Hippocampal formation (tissue), 2 donors: ENCODE measurements at places on chromosomes 4 and X.

DNA sequence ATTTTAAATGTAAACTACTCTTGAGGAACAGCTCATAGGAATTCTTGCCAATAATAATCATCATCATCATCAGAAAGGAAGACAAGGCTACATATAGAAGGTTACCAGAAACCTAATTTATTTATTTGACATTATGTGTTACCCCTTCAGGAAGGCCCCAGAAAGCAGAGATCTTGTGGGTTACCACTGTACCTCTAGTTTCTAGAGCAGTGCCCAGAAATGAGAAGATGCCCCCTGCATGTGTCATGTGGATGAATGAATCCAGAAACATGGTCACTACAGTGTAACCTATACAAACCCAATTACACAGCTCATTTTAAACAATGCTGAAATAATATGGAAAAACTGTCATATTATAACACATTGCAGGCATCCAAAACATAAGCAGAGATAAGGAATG, 70.4 kb downstream of the ARAP2 start:
- DNase-seq: no peak

DNA sequence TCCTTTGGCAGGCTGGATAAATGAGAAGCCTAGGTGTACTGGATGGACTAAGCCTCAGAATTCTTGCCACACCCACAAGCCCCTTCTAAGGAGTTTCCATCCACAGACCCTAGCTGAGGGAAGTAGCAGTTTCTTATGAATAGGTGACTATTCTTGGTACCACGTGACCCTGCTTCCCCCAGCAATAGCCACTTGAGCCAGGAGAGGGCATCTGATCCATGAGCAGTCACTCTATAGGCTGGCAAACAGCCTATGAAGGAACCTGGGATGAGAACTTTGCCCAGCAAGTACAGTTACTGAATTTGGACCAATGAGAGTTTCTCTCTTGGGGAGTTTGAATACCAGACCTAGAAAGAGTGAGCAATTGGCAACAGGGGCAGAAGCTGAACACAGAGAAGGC, 84.0 kb downstream of the RTL9 start:
- DNase-seq: no peak

GRCh38 chr4:53863736-53864365, 200.6 kb downstream of the CHIC2 start:
- no peak for DNase-seq

GRCh38 chr4:55075823-55076716, 49.3 kb downstream of the KDR start:
- DNase-seq: no peak

DNA sequence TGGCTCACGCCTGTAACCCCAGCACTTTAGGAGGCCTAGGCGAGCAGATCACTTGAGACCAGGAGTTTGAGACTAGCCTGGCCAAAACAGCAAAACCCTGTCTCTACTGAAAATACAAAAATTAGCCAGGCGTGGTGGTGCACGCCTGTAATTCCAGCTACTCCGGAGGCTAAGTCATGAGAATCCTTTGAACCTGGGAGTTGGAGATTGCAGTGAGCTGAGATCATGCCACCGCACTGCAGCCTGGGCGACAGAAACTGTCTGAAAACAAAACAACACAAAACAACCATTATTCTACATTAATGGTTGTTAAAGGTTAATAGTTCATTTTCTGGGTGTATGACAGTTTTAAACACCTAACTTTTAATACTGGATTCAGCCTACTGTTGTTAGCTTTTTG, 1.6 kb upstream of the SMARCA5 start:
- DNase-seq: no peak

- DNase-seq: no peak
These were observed 125.8 kb upstream of the UNC5C start for GRCh38 chr4:95674521-95674981.

GRCh38 chr4:65880594-65880993, 210.3 kb upstream of the EPHA5 start:
- no peak for DNase-seq

- no peak for DNase-seq
These were observed 122.7 kb downstream of the CCNB3 start for GRCh38 chrX:50327235-50327634.

DNA sequence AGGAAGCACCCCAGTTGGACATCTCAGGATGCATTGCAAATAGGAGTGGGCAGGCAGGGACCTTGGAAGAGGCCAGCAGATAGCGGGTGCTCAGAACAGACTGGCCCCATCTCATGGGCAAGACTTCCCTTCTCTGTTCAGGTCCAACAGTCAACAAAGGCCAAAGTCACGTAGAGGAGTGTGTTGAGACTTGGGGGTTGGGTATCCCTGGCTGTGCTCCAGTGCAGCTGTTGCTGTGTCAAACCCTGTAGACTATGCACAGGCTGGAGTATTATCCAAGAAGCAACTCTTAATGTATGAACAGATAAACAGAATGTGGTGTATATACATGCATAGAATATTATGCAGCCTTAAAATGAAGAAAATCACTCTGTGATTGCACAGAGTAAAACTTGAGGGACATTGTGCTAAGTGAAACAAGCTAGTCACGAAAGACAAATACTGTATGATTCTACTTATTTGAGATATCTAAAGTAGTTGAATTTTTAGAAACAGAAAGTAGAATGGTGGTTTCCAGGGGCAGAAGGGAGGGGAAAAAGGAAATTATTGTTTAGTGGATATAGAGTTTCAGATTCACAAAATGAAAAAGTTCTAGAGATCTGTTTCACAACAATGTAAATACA, 192.1 kb upstream of the LCORL start:
- DNase-seq: no peak

DNA sequence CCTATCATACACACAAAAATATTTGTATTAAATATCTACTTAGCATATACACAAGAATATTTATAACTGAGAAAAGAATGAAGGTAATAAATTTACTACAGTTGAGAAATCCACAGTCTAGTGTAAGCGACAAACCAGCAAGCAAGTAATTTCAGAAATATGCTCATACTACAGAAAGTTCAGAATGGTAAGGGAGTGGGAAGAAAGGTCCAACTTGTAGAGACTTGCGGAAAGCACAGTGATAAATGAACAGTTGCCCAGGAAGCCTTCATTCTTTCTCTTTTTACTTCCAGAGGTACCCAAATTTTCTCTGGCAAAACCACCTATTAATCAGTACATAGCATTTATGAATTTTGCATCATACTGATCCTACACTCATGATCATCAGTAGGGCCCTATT, 438.1 kb upstream of the PCDH10 start:
- no peak for DNase-seq

GRCh38 chr4:8688908-8689445, 96.4 kb downstream of the CPZ start:
- no peak for DNase-seq

DNA sequence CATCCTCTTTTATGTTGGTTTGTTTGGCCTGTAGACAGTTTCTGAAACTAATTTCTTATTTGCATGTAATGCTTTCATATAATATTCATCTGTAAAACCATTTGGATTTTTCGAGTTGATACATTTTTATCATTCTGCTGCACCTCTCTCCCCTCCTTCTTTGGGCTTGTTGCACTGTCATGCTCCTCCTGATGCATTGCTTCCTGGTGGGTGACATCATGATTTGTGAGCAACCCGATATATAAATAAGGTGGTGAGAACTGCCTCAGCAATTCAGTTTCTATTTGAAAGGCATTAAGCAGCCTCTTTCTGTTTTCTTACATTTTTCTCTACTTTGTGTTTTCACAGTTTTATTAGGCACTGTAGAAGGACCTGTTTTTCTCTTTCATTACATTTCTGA, 515.7 kb downstream of the RPA4 start:
- no peak for DNase-seq

GRCh38 chr4:168758351-168758876, 251.6 kb downstream of the CBR4 start:
- no peak for DNase-seq

- no peak for DNase-seq
These were observed 137.8 kb downstream of the CEP135 start for GRCh38 chr4:56086561-56086960.

DNA sequence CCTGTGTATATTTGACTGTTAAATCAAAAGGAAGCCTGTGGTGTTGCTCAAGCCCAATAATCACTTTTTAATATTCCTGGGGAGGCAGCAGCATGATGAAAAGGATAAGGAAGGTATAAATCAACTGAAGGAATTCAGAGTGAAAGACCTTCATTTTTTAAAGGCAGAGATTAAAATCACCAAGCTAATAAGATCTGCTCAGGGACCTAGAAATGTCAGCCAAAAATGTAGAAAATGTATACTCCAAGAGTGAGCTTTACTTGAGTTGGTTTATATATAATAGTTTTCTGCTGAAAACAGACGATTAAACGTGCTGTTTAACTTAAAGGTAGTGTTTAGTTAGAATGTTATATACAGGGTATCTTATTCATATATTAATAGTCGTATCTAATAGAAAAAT, 549.3 kb downstream of the IQCM start:
- no peak for DNase-seq

DNA sequence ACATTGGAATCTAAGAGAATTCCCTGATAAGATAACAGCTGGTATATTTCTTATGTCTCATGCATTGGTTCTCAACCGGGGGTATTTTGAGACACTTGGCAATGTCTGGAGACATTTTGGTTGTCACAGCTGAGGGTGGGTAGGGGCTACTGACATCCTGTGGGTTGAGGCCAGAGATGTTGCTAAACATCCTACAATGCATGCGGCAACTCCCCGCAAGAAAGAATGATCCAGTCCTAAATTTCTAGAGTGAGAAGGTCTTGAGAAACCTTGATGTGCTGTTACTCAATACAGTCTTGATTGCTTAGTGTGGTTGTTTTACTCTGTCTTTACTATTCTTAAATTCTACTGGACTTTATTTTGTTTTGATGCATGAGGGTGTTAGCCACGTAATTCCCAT, 287.2 kb downstream of the FRMPD4 start:
- no peak for DNase-seq

GRCh38 chr4:172083272-172083671, 270.1 kb downstream of the GALNTL6 start:
- no peak for DNase-seq

DNA sequence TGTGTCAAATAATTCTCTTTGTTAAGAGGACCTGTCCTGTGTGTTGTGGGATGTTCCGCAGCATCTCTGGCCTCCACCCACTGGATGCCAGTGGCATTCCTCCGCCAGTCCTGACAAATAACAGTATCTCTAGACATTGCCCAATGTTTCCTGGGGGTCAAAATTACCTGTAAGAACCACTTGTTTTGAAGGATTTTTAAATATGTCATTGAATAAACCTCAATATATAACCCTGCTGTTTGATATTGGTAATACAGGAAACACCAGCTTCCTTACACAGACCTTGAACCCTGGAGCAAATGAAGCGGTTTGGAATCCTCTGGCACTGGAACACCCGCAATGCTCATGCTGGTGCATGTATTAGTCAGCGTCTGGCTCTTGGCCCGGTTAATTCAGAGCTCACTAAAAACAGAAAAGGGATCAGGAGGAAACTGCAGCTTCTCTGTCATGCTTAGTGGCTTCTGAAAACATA, 101.3 kb downstream of the TBL1X start:
- no peak for DNase-seq

- DNase-seq: no peak
These were observed 181.3 kb downstream of the VEGFC start for GRCh38 chr4:176611381-176611780.

GRCh38 chrX:95539041-95539440, 1145.6 kb upstream of the DIAPH2 start:
- no peak for DNase-seq

- DNase-seq: no peak
These were observed 236.8 kb downstream of the ARHGAP10 start for GRCh38 chr4:147968641-147969040.
